ENCODE measurements at places on chromosomes 3 and 15.

DNA sequence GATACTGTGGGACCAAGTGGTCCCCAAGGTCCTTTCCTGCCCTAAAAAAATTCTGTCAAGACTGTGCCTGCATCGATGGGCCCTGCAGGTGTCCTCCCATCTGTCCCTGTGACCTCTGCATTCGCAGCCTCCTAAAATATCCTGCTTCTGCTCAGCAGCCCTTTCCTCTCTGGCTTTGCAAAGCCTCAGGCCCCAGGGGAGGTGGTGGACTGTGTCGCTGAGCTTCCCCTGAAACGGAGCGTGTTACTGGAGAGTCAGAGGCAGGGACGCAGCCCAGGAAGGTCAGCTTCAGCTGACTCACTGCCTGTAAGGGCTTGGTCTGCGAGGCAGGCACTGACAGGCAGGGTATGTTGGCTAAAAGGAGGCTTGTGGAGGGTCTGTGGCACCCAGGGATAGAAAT lies 110.0 kb downstream of the RAB11A start:
- DNase-seq: no peak

DNA sequence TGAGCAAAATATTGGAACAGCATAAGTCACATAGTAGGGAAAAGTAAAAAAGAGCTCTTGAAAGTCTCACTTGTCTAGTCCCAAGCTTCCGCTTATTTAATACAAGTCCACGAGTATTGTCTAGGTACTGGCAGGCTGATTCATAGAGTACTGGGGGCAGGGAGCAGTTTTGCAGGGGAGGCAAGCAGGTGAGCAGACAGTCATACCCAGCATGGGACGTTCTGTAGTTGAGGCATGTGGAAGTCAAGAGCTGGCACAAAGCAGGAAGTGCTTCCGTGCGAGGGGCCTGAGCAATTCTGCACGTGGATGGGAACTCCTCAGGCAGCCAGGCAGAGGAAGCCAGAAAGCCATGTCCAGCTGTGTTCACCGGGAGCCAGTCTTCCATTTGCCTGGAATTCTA lies 287.6 kb downstream of the EPHB1 start:
- no peak for DNase-seq

DNA sequence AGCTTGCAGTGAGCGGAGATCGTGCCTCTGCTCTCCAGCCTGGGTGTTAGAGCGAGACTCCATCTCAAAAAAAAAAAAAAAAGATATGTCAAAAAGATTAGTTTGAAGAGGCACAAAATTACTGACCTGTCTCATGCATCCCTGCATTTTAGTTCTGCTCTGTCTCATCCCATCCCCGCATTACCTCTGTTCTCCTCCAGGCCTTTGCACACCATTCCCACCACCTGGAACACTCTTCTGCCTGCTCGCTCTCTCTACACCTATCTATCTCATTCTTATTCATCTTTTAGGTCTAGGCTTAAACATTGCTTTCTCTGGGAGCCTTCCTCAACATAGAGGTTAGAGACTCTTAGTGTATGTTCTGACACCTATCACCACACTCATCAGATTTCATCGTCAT lies 32.9 kb upstream of the ZNF770 start:
- DNase-seq: no peak

GRCh38 chr3:134630506-134630905 lies 20.3 kb downstream of the KY start:
- no peak for DNase-seq

DNA sequence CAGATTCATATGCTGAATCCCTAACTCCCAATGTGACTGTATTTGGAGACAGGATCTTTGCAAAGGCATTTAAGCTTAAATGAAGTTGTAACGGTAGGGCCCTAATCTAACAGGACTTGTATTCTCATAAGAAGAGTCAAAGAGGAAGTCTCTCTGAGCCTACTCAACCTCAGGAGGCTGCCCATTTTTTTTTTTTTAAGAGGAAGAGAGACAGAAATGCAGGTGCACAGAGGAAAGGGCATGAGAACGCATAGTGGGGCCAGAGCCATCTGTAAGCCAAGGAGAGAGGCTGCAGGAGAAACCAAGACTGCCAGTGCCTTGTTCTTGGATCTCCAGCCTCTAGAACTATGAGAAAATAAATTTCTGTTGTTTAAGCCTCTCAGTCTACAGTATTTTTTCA lies 28.4 kb downstream of the ZNF860 start:
- no peak for DNase-seq

DNA sequence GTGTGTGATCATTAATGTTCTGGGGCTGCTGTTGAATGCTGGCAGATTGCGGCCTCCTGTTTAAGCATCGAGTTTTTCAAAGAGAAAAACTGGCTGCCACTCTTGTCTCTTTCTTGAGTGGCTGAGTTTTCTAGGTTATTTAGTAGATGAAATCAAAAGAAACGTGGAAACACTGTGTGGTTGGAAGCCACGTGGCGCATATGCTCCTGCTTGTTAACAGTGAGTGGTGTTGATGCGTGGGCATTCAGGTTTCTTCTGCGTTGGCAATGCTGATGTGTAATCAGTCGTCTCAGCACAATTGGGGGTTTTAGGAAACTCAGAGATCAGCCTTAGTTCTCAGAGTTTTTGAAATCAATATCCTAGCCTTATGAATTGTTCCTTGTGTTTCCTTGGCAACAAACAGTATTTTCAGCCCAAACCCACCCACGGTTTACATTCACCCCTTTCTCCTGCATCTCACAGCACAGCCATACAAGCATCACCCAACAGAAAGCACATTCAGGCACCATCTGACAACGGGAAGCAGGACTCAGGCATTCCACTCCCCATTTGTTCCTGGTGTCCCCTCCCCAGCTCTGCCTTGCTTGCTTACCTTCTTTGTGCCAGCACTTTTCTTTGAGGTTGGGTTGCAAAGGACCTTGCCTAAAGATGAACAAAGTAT lies 74.7 kb downstream of the SEC22A start:
- no peak for DNase-seq

DNA sequence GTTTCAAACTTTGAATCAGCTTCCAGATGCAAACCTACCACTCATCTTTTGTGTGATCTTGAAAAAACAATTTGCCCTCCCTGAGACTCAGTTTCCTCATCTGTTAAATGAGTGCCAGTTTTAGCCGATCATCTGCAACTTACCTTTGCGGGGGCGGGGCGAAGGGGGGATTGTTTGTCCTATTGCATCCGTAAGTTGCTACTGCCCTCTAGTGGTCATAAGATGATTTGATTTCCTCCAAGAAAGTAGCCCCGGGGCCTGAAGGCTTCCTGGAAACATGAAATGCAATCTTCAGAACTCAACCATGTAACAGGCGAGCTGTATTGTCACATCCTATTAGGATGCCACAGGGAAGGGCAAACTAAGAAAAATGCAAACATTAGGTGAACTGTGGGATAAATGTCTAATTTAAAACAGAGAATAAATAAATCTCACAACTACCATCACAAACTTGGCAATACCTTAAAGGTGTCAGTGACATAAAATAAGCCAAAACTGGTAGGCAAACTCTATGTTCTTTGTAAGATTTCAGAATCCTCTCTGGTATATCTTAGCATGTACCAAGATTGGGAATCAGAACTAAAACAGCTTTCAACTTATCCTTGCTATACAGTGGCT lies 63.5 kb upstream of the CLDN18 start:
- peak; percentile 68 for DNase-seq

DNA sequence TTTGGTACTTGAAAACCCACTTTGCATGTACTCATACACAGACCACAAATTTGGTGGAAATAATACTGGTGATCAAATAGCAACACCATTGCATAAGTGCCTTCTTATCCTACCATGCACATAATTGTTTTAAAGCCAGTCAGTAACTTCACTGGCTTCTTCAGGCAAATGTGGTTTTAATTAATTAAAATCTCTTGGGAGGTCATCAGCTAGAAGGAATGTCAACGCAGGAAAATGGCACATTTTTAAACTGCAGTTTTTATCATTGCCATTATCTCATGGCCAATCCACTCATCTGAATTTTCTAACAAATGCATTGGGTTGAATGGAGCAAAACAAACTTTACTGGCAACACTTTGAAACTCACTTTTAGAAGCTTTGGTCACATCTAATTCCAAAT lies 105.7 kb upstream of the ZPLD1 start:
- DNase-seq: no peak

GRCh38 chr15:71455107-71455506 lies 339.8 kb downstream of the THSD4 start:
- DNase-seq: no peak

Measured in amniotic stem cell (primary cell).